ENCODE measurements at places on chromosomes 3 and 15.

- DNase-seq, result no peak
These were observed 180.2 kb upstream of the TTC14 start for GRCh38 chr3:180421721-180422120.

DNA sequence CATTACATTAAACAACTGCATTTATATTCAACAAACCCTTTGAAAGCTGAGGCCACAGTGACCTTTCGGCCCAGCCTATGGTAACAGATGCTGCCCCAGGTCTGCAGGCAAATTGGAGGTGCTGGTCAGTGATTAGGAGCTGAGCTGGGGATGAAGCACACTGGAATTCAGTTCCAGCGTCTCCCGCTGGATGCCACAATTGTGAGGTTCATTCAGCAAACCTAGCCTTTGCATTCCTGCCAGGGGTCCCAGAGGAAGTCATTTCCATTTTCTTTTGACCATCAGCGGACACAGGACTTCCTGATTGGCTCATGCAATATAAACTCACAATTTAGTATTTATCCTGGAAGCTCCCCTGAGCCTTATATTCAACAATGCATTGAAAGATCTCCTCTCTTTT is 89.5 kb downstream of the IL20RB start:
- no peak for DNase-seq

GRCh38 chr3:100370756-100371155 is 30.1 kb downstream of the TOMM70 start:
- DNase-seq, result no peak

- no peak for DNase-seq
These were observed 985.2 kb upstream of the SEMA6D start for GRCh38 chr15:46732060-46732459.

GRCh38 chr3:135456108-135456790 is 509.3 kb upstream of the PPP2R3A start:
- no peak for DNase-seq

GRCh38 chr3:180430896-180431295 is 171.1 kb upstream of the TTC14 start:
- DNase-seq, result no peak

DNA sequence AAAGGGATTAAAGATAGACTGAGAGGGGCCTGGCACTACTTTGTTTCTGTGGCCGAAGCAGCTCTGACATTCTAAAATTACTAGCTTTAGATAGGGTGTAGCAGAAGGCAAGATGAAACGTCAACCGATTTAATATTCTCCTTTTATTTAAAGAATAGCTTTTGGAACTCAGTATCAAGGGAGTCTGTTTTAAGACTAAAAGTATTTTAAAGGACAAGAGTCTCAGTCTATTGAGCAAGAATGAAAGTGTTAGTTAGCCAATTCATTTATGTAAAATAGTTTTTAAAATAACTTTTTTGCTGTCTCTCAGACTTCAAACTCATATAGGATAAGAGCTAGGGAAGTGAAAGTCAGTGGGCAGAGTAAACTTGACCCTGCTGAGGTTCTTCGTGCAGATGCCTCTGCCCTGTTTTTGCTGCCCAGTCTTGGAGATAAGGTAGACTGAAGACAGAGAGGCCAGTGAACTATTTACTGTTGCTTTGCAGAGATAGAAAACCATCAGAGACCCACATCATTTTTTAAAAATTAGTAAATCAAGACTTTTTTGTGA is 1090.9 kb downstream of the ROBO2 start:
- DNase-seq, result no peak

DNA sequence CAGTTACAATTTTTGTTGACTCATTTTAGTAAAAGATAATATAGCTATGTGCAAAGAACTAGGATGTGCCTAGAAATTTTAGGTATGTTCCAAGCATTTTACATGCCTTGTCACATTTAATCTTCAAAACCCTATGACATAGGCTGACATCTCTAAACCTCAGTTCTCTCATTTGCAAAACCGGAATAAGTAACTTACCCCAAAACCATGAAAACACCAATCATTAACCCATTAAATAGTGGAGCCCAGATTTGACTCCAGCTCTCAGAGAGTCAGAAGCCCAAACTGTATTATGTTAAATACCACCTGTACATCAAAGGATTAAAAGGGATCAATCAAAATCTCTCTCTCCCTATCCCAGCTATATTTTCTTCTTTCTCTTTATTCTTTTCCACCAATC is 36.6 kb downstream of the GSK3B start:
- no peak for DNase-seq

GRCh38 chr3:64242435-64242834 is 17.2 kb upstream of the PRICKLE2 start:
- no peak for DNase-seq

DNA sequence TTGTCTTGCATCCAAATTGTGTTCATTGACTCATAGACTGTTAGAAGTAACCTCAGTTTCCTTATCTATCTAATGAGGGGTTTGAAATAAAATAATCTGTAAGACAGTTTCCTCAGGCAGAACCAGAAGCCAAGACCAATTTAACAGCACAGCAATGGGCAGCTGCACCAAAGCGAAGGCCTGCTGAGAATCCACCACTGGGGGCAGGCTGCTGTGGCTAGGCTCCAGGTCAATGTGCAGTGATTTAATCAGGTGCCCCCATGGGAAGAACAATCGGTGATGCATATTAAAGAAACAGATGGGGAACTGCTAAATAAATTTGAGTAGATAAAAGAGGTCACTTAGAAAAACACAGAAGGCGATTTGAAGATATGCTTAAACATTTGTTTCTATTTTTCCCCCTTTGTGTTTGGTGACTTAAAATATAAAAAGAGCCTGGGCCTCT is 28.0 kb upstream of the TMOD3 start:
- no peak for DNase-seq

DNA sequence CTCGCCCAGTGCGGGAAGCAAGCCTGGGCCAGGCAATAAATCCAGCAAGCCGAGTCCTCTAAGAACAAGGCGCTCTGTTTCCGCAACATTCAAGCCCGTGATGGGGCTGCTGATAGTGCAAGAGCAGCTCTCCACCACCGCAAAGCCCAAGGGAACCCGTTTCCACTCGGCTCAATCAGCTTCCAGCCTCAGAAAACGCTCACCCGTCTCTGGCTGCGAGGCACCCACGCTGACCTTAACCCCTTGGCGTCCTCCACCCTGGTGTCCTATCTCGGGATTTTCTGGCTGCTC is 17.8 kb downstream of the SPATA12 start:
- DNase-seq, result no peak

DNA sequence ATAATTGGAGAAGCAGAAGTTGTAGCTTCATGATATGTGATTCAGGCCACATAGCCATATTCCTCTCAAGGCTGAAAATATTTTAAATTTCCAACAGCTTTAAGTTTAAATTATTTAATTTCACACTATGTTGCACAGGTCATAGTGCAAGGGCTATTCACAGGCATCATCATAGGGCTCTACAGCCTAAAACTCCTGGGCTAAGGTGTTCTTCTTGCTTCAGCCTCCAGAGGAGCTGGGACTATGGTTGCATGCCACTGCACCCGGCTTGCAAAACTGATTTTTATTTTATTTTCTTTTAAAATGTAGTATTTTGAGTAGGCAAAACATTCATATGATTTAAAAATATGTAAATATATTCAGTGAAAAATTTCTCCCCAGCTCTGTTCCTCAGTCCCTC is 6.0 kb upstream of the CEP97 start:
- no peak for DNase-seq

DNA sequence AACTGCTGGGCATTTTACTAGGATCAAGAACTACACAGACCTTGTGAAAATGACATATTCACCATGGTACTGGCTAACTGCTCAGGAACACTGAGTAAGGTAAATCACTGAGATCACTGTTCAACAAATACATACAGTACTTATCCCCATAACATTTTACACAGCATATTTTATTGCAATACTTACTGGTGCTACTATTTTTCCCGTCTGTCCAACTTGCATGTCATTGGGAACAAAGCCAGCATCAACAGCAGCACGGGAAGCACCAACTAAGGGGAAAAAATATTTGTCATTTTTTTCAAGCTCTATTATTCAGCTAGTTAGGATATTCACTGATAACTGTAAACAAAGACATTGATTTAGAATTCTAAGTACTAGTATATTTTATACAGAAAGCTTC is 37.0 kb downstream of the ETFA start:
- no peak for DNase-seq

GRCh38 chr15:76071806-76072205 is 12.0 kb downstream of the TMEM266 start:
- no peak for DNase-seq

DNA sequence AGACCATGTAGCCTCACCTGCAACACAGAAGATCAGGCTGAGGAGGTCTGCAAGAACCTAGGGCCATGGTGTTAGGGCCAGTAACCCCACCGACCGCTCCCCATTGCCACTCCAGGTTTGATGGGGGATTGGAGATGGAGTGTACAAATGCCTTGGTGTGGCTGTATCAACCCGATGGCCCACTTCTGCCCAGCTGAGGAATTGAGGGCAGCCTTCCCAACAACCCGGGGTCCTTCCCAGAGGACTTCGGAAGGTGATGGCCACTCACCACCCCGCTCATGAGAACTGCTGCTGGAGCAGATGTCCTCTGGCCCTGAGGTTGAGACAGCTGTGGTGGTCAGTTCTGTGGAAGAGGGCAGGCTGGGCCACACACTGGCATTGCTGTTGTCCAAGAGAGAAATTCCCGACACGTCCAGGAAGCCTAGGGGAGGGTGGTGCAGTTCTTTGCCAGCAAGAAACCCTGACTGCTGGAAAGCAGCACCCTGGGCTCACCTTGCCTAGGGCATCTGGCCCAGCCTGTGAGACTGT is 8.9 kb downstream of the GORASP1 start:
- no peak for DNase-seq

GRCh38 chr15:91150502-91151160 is 50.6 kb downstream of the SV2B start:
- no peak for DNase-seq

DNA sequence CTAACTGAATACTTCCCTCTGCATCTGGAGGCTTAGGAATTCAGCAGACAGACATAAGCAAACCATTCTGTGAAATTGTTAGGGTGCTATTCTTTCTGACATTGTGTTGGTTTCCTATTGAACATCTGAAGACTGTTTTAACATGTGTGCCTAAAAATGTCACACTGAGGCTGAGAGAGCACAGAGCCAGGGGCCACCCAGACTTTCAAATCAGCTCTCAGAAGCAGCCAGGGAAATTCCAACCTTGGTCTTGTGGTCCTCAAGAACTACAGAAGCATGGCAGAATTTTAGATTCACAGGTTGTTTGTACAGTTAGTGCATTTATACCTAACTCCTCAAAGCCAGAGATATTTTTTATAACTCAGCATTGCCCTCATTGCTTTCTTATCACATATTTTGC is 929.2 kb upstream of the CFAP20DC start:
- peak; percentile 47 for DNase-seq

GRCh38 chr15:29919380-29919881 is 97.2 kb upstream of the TJP1 start:
- DNase-seq, result no peak

GRCh38 chr15:52016316-52016715 is 2.7 kb upstream of the MAPK6 start:
- no peak for DNase-seq

DNA sequence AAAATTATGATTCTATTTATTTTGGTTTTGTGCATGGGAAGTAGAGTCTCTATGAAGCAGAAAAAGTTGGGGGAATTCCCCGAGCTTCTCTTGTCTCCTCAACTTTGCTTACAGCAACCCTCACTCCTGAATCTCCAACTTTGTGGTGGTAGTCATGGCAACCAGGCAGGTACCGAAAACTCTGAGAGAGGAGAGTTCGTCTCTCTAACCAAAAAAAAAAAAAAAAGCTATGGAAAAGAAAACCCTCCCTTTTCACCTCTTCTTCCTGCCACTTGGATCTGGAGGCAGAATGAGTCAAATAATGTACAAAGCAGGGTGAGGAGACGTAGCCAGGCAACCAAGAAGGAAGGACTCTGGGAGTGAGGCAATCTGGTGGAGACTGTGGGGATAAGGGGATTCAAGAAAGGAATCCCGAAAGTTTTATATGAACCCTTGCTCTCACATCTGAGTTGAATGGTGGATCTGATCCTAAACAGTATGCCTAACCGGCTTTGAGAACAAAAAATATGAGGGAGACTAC is 108.1 kb downstream of the PLOD2 start:
- DNase-seq, result no peak

DNA sequence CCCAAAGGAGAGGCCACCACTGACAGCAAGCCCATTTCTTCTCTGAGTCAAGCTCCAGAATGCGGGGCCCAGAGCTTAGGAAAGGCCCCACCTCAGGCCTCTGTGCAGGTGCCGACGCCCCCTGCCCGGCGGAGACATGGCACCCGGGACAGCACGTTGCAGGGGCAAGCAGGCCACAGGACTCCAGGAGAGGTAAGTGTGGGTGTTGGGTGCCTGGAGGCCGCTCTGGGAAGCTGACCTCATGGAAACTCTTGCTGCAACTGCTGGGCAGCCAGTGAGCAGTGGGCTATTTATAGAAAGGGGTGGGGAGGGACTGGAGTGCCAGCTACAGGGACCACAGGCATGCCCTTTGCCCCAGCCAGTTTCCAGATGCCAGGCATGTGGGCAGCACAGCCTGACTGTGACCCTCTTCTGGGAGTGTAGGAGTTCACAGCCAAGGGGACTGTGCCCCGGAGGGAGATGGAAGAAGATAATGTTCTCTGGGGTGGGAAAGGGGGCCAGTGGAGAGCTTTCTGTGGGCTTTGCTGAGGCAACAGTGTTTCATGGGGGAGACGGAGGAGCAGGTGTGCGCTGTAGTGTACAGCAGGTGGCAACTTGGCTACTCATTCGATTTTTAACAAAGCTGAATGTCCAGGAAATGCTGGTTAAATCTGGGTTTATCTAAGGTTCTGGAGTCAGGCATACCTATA is 23.7 kb downstream of the ALPK3 start:
- no peak for DNase-seq

GRCh38 chr3:36455406-36455805 is 75.1 kb downstream of the STAC start:
- no peak for DNase-seq

DNA sequence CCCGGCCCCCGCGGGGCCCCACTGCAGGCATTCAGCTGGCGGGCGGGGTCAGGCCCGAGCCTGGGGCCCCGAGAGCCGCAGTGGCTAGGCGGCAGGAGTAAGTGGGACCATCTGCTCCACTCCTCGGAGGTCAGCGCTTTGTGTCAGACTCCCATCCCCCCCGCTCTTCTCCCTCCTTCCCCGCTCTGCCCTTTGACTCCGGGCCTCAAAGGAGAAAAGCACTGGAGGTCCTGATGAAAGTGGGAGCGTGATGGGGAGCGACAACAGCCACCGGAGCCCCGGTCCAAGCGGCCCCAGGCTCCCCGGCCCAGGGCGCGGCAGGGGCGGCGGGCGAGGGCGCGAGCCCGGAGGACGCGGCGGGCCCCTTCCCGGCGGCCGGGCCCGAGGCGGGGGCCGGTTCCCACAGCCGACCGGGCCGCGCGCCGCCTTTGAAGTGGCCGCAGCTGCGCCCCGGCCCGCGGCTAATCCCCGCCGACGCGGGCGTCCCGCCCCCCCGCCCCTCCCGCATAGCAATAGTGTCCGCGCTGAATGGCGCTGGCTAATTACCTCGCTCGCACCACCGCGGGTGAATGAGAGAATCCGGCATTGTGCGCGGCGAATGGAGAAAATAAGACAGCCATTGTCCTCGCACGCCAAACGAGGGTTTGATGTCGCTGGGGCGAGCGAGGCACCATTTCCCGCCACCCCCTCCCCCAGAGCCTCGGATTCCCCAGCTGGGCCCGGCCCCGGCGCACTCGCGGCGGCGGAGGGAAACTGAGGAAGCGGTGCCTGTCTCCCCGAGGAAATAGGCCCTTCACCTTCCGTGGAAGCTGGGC is 22.4 kb downstream of the IGDCC3 start:
- DNase-seq, result no peak

GRCh38 chr15:71709808-71710418 is 100.4 kb upstream of the NR2E3 start:
- no peak for DNase-seq
